Cerebellum (tissue), 4 donors: ENCODE measurements at places on chromosomes 7 and 10. TPM values are rescaled to one million over a fixed set of nuclear protein-coding genes. Genes with fewer than 3 reads are reported as not detected.

DNA sequence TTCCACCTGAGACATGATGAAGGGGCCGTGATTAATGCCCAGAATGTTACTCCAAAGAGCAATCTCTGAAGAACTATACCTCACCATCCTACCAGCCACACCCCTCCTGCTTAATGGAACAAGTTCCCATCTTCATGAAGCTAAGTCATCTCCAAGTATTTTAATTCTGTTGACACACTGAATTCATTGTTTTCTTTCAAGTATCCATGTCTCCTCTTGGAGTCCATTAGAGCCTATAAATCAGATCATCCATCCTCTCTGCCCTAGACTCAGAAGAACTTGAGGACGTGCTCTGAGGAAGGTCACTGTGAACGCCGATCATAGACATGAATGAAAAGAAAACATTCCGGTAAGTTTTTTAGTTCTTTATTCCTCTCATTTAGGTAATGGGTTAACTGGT, 126.8 kb downstream of the RSU1 start:
- no peak for DNase-seq

WNT16 gene
- total RNA-seq, result 6.3 TPM

DNA sequence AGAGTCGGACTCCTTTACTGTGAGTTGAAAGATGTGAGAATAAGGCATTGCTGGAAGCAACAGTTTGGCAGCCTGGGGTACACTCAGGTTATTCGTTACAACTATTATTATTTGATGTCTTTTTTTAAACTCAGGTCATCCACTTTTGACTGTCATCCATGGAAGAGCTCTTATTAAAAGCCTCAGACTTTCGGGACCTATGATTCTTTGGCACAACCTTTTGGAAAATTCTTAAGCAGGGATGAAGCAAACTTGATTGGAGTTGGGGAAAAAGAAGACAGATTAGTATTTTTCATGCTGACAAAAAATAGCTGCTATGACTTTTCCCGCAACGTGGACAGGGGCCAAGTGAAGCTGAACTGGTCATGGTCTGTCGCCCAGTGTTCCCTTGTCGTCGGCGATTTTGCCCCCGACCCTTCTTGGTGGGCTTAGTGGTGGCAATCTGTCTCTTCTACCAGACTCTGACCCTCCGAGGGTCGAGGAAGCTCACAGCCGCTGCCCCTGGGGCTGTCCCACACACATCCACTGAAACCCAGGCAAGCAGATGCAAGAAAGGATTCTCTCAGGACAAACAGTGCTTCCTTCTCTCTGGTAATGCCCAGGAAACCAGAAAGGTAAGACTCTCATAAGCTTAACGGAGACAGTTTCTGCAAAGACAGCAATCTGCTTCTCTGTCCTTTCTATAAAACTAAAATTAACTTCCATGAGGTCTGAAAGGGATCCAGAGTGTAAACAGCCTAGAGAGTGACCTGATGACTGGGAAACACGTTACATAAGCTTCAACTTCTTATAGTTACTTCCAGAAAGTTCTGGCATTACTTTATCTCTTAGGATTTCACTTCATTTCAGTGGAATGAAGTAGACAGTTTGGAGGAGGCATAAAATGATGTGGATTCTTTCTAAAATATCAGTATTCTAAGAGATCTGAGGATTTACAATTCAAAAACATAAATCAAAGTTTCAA, 1.0 kb downstream of the CPED1 start:
- DNase-seq, result no peak

DNA sequence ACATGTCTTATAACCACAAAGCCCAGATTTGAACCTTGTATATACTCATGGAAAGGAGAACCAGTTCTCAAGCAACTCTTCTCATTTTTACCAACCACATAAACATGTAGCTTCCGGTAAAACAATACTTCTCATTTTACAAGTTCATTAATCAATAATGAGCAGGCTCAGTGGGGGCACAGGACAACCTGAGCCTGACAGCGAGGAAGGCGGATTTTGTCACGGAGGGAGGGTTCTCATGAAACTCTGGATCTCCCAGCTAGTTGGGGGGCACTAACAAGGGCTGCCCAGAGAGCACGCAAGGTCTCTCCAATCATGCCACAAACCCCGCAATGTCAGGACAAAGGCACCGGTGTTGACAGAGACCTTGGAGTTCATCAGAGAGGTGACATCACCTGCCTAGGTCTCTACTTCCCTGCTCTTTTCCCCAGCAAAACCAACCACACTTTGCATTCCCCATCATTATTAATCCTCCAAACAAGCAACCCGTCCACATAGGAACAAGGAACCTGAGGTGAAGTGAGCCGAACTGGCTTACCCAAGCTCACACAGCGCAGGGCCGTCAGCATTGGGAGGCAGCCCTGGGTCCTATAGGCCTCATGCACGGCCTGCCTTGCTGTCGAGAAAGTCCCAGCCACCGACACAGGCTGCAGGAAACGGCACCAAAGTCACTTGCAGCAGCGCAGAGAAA, 192.1 kb upstream of the KLF14 start:
- no peak for DNase-seq

DNA sequence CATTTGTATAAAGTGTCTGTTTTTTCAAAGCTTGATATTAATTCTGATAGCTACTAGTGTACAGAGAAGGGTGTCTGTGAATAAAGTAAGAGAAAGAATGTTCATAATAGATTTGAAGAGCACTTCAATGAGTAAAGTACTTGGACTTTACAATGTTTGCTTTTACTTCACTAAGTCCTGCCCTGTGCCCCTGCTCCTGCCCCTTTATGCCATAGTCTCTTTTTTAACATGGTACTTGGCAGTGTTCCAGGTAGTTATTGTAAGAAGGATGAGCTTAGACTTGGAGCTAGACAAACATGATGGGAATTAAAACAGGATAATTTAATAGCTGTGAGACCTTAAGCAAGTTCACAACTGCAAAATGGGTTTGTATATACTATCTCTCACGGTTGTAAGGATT, 41.0 kb downstream of the ZEB1 start:
- DNase-seq, result no peak

- no peak for DNase-seq
Measured at GRCh38 chr10:93412801-93413200, 69.3 kb downstream of the MYOF start.

DNA sequence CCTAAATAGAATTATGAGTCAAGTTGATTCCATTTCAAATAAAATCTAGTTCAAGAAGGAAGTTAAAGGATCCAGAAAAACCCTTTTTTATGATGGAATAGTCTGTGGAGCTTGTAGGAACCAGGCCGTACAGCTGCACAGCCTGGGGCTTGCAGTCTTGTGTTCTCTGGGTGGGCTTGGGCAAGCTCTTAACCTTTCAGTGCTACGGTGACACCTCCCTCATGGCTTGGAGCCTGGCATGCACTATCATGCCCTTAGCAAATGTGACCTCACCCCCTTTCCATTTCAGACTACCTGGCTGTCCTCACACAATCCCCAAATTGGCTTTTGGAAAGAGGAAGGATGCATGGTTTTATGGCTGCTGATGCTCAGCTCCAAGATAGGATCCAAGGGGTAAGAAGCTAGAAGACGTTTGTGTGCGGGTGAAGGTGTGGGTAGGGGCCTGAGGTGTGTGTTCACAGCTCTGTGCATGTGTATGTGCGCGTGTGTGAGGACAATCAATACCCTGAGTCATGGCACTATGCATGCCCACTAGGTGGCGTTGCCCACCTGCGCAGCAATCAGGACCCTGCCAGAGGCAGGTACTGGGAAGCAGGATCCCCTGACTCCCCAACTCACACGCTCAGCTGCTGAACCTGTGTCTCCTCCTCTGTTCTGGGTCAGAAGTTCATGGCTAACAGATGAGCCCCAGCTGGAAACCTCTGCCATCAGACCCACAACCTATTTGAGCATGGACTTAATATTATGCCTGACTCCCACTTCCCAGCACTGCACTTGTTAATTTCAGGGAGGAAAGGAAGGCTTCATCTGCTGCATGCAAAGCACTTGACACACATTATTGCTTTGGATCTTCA, 113.4 kb downstream of the PTPN20 start:
- peak; percentile 80 for DNase-seq

OSBPL3 gene
- total RNA-seq, result 17.0 TPM

TMEM229A gene
- total RNA-seq, result 2.4 TPM

GRCh38 chr7:47262881-47263280, 319.0 kb downstream of the TNS3 start:
- DNase-seq, result no peak
